BE2C (cell line): ENCODE measurements at places on chromosomes 13 and 19.

DNA sequence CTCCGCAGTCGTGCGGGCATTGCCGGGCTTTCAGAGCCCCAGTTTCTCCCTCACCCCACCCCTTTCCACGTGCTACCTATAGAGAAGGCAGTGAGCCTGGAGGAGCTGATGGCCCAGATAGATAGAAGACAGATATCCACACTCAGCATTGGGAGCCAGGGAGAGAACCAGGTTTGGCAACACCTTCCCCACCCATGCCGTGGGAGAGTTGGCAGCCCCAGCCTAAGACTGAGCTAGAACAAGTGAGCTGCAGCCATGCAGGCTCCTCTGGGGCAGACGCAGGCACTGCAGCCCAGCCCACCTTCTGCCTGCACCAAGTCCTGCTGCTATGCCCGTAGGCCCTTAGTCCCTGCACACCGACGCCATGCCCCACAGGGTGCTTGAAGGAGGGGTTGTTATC lies 10.3 kb upstream of the KRTDAP start:
- DNase-seq = no peak

DNA sequence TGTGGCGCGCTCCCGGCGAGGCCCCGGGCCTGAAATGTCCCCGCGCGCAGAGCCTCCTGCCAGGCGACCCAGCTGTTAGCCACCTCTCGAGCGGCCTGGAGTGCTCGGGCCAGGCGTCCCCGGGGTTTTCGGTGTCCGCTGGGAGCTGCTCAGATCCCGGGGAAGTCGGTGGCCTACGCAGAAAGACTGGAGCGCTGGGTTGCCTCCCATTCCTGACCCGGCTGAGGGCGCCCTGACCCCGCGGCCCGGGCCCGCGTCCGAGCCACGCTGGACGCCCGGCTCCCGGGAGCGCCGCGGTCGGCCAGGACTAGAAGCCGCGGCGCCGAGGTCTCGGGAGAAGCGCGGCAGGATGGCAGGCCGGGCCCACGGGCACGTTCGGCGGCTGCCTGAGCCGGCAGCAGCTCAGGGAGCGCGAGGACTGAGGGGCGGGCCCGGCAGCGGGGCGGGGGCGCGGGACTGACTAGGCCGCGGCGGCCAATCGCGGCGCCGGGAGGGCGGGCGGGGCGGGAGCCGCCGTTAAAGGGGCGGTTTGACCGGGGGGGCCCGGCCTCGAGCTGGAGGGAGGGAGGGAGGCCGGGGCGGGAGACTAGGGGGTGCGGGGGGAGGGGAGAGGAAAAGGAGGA lies 1.3 kb upstream of the ZIC2 start:
- DNase-seq = peak; percentile 86

GRCh38 chr19:4327252-4327876 lies 11.3 kb downstream of the STAP2 start:
- peak; percentile 83 for DNase-seq

- no peak for DNase-seq
Observed at GRCh38 chr19:52981329-52981728, 18.6 kb upstream of the ZNF816 start.

DNA sequence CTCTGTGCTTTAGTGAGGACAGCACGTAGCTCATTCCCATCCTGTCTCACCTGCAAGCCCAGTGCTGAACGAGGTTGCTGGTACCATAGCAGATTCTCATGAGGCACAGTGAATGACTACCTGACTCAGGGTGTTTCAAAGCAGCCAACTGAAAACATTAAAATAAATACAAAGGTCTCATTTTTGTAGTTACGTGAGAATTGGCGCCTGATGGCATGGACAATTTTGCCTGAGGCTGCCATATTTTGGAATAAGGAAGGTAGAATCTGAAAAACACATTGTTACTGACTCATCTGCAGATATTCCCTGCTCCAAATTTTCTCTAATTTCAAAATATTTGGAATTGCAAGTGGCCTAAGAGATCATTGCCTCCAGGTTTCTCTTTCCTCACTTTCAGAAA lies 429.7 kb downstream of the FGF14 start:
- no peak for DNase-seq

DNA sequence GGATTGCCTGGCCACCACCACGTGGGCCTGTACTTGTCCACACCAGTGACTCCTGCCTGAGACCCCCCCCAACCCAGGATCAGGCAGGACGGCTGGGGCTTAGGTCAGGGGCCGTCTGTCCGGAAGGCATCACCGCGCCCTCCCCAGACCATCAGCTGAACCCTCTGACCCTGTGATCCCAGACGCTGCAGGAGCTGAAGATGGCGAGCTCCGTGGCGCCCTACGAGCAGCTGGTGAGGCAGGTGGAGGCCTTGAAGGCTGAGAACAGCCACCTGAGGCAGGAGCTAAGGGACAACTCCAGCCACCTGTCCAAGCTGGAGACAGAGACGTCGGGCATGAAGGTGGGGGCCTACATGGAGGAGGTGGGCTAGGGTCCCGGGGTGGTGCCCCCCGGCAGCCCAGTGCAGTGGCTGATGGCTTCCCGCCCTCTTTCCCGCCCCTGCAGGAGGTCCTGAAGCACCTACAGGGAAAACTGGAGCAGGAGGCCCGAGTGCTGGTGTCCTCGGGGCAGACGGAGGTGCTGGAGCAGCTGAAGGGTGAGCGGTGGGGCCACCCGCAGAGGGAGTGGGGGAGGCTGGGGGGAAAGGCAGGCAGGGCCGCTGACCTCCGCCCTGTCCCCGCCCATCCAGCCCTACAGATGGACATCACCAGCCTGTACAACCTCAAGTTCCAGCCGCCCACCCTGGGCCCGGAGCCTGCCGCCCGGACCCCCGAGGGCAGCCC lies 3.0 kb downstream of the APC2 start:
- no peak for DNase-seq

- no peak for DNase-seq
Observed at GRCh38 chr13:30037766-30038165, 187.3 kb upstream of the UBL3 start.
